Urinary bladder (tissue), 4 donors: ENCODE measurements at places on chromosomes 4 and X.

GRCh38 chr4:105196523-105197145, 50.0 kb downstream of the TET2 start:
- no peak for DNase-seq

DNA sequence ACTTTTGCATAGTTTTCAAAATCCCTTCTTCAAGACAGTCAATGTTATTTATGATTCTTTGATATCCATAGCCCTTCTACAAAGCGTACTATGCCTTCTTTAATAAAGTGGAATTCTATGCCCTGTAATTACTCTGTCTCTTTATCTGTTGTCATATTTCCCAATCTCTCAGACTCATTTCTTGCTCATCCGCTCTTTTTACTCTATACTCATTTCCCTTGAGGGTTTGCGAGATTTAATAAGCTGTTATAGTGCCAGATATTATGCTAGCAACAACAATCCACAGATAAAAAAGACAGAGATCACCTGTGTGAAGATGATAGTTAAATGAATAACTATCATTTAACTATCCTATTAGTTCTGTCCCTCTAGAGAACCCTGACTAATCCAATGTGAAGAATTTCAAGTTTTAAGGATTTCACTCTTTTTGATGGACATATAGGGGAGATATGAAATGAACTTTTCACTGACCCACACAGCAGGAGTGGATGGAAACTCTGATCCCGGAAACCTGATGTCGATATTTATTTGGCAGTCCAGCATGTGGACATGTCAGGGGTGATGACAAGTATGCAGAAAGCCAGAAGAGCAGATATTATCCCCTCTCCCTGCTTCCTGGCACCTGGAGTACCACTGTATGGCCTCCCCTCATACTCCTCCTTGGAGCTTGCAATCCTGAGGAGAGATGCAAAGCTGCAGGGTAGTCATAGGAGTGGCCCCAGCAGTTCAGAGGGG, 49.7 kb downstream of the TMEM156 start:
- no peak for DNase-seq

DNA sequence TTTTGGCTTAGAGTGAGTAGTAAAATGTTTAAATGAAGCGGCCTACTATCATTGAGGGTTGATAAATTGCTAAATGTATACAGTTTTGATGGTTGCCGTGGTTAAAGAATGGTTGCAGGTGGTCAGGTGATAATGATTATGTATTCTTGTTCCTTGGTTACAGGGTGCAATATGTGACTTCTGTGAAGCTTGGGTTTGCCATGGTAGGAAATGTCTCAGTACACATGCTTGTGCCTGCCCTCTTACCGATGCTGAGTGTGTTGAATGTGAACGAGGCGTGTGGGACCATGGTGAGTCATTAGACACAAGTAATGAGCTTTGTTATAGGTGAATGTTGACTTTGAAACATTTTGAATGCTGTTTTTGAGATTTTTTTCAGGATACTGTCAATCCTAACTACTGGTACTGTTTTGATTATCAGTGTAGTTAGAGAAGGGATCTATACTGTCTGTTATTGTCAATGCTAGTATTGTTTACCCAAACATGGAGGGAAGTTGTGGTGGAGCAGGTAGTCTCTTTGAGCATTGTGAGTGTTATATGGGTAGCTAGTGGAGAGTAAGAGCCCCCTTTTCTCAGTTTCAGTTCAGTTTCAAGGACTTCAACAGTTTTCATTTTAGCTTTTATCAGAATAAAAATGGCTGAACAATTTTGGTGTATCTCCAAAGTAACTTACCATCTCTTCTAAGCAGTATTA, 8.9 kb downstream of the ZNF330 start:
- no peak for DNase-seq

DNA sequence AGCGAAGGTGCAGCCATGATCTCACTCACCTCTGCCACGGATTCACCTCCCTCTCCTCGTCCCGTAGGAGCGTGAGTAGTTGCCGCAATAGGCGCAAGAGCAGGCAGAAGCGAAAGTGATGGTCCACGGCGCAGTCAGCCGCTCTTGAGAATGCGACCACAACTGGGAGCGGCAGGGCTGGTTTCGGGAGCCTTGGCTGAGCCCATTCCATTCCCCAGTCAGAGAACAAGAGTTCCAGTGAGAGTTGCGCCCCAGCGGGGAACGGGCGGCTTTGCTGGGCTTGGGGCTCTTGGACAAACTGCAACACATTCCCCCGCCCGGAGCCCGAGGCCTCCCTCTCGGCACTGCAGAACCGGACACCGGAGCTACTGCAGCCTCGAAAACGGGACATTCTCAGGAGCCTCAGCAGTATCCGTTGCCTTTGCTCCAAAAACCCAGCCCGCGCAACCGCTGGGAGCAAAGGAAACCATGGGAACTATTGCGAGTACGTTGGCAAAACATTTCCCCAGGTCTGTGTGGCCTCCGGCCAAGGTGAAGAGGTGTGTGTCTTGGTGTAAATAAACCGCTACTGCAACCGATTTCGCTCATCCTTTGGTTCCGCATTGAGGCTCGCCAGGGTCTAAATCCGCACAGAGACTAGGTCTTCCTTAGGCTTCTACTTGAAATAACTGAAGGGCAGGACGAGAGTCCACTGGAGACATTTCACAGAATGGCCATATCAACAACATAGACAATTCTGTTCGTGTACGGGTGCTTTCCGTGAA, 5.7 kb upstream of the ZBTB33 start:
- DNase-seq = no peak

GRCh38 chr4:70531981-70532380, 13.6 kb downstream of the AMTN start:
- no peak for DNase-seq

- no peak for DNase-seq
Observed at GRCh38 chr4:161767116-161767515, 396.7 kb downstream of the FSTL5 start.

DNA sequence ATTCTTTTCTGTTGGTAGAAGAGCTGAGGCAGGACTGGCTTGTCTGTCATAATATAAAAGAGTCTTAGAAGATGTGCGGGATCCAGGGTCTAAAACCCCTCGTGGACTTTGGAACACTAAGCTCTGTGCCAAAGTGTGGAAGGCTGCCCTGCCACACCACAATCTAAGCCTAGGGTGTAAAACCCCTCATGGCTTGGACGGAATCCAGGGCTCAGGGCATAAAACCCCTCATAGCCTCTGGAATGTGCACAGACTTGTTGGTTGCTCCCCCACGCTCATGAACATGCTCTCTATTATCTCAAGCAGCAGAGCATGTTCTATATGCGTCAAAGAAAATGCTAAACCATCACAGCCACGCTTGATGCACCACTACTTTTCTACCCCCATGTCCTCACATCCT, 483.6 kb downstream of the GABRG1 start:
- DNase-seq = no peak
